ENCODE measurements at places on chromosomes 4 and X. TPM values are rescaled to one million over a fixed set of nuclear protein-coding genes. Genes with fewer than 3 reads are reported as not detected.

DNA sequence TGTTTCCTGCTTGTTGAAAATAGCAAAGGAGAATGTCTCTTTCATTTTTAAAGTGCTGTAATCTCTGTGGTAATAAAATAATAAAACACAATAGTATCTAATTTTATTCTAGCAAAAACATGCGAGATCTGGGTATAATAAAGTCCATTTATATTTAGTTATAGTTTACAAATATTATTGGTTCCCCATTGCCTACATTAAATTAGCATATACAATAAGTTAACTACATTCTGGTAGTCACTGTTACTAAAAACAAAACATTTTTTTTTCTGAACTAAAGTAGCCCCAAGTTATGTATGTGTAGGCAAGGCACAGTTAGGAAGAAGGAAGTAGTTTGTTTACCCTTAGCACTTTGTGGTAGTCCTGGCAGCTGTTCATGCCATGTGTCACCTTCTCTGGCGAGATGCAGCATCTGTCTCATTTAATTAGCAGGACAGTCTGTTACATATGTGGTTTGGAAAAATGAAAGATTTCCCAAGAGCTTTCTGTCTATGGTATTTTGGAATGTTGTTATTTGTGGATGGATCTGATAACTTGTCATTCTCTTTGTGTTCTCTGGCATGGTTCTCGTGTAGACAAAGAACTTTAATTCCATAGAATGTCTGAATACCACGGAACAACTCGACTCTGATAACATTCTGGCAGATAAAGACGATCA is 231.3 kb upstream of the PITX2 start:
- H3K36me3 ChIP-seq: no peaks in the 10 kb centered on the region
- no peaks in the 10 kb centered on the region for H3K27me3 ChIP-seq
- no peak overlapping the region for H3K4me3 ChIP-seq
- H3K4me1 ChIP-seq: no peaks in the 10 kb centered on the region
- no peak for DNase-seq
- no peak overlapping the region for H3K27ac ChIP-seq

- no peaks in the 10 kb centered on the region for H3K27me3 ChIP-seq
- no peak for DNase-seq
- H3K4me1 ChIP-seq: no peaks in the 10 kb centered on the region
- no peaks in the 10 kb centered on the region for H3K36me3 ChIP-seq
Observed at GRCh38 chrX:131306601-131307000, 17.5 kb upstream of the IGSF1 start.

DNA sequence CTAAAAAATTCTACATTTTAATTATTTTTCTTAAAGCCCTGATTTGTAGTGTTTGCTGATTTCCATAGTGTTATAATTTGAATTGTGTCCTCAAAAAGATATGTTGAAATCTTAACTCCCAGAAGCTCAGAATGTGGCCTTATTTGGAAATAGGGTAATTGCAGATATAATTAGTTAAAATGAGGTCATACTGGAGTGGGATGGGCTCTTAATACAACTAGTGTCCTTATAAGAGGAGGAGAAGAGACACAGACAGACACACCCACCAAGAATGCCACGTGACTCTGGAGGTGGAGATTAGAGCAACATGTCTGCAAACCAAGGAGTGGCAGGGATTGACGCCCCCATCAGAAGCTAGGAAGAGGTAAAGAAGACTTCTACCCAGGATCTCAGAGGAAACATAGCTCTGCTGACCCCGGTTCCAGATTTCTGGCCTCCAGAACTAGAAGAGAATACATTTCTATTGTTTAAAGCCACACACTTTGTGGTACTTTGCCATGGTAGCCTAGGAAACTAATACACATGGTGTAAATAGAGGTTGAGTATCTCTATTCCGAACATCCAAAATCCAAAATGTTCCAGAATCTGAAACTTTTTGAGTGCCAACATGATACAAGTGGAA is 70.5 kb upstream of the IRF2 start:
- no peaks in the 10 kb centered on the region for H3K27me3 ChIP-seq
- no peak overlapping the region for H3K4me3 ChIP-seq
- no peak for DNase-seq
- H3K27ac ChIP-seq: no peak overlapping the region
- no peaks in the 10 kb centered on the region for H3K36me3 ChIP-seq

DNA sequence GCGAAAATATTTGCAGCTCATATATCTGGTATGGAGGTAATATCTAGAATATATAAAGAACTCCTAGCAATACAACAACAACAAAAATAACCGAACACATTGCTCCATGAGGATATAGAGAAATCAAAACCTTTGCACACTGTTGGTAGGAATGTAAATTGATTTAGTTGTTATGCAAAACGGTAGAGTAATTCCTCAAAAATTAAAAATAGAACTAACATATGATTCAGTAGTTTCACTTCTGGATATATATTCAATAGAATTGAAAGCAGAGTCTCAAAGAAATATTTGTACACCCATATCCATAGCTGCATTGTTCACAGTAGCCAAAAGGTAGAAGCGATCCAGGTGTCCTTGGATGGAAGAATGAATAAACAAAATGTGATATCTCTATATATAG is 203.0 kb upstream of the CNKSR2 start:
- H3K4me1 ChIP-seq: no peaks in the 10 kb centered on the region
- DNase-seq: no peak
- H3K27me3 ChIP-seq: no peaks in the 10 kb centered on the region
- no peak overlapping the region for H3K4me3 ChIP-seq
- no peaks in the 10 kb centered on the region for H3K36me3 ChIP-seq

The PABPC4L gene
- 1.7 TPM for total RNA-seq

The EGFL6 gene
- total RNA-seq: not detected

The PABPC1L2A gene
- not detected for total RNA-seq

The GLRA2 gene
- total RNA-seq: not detected

All from Peyer's patch (tissue), 4 donors.